Activated CD8-positive, alpha-beta memory T cell treated with anti-CD3 and anti-CD28 coated beads, Interleukin-2, amount 10 ng/mL, durations not matched to agents 7 days and 5 days (primary cell): ENCODE measurements at places on chromosomes 16 and 17. TPM values are rescaled to one million over a fixed set of nuclear protein-coding genes. Genes with fewer than 3 reads are reported as not detected.

KCNJ12 gene
- total RNA-seq: not detected

CCL16 gene
- not detected for total RNA-seq

GUCY2D gene
- total RNA-seq: not detected

TMC5 gene
- 0.09 TPM for total RNA-seq

CACNA1H gene
- total RNA-seq: 1.3 TPM

TEX14 gene
- total RNA-seq: 0.28 TPM

CDC42EP4 gene
- total RNA-seq: 1.5 TPM

GRCh38 chr16:508884-509736 is 18.4 kb upstream of the CAPN15 start:
- DNase-seq: no peak

DNA sequence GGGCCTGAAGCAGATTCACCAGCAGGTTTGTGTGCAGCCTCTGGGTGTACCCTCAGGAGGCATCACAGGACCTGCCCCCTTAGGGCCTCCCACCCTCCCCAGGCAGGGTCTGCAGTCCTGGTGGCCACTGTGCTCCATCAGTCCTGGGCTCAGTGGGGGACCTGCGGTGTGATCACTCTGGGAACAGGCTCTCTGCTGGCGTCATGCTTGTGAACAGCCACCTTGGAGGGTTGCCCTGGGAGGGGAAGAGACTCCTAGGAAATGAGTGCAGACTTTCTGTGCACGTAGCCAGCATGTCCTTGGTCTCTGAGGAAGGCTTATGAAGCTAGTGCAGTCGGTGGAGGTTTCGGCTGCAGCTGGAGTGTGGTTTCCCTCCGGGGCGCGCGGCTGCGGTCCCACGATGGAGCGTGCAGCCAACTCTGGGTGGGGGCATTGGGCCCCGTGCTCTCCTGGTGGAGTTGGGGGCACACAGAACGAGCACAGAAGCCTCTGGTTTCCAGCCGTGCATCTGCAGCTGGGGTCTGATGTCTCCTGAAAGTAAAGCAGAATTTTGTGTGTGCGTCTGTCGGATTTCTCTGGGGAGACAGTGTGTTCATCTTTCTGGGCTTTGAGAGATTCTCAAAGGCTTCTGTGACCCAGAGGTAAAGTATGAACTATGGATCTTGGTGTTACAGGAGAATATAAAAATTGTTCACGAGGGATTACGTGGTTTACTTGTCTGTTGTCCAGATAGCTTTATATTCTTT is 68.1 kb upstream of the ZNF750 start:
- no peak for DNase-seq

DNA sequence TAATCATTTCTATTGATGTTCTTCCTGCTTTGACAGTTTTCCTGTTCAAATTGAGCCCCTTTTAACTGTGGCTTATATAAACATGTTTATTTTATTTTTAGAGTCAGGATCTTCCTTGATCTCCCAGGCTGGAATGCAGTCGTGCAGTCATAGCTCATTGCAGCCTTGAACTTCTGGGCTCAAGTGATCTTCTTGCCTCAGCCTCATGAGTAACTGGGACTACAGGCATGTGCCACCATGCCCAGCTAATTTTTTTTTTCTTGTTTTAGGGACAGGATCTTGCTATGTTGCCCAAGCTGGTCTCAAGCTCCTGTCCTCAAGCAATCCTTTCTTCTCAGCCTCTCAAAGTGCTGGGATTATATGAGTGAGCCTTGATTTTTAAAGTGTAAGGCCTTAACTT is 14.7 kb downstream of the PHKB start:
- DNase-seq: no peak

DNA sequence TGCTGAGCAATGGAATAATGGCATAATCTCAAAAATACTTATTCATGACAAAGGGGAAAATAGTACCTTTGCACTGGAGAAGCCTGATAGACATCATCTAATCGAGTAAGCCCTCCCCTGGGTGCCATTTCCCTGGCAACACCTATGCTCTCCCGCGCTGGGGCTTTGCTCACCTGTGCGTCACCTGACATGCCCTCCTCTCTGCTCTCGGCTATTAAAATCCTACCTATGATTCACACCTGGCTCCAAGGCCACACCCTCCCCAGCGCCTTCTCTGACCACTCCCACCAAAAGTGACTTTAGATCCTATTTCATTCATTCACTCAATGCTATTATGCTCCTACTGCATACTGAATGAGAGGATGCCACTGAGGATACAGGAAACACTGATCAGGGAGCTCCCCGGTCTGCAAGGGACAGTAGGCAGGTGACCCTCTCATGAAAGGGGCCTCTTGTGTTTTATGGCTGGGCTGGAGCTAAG is 83.9 kb downstream of the NT5M start:
- no peak for DNase-seq

- no peak for DNase-seq
Observed at GRCh38 chr16:49940464-49941224, 84.4 kb upstream of the CNEP1R1 start.

DNA sequence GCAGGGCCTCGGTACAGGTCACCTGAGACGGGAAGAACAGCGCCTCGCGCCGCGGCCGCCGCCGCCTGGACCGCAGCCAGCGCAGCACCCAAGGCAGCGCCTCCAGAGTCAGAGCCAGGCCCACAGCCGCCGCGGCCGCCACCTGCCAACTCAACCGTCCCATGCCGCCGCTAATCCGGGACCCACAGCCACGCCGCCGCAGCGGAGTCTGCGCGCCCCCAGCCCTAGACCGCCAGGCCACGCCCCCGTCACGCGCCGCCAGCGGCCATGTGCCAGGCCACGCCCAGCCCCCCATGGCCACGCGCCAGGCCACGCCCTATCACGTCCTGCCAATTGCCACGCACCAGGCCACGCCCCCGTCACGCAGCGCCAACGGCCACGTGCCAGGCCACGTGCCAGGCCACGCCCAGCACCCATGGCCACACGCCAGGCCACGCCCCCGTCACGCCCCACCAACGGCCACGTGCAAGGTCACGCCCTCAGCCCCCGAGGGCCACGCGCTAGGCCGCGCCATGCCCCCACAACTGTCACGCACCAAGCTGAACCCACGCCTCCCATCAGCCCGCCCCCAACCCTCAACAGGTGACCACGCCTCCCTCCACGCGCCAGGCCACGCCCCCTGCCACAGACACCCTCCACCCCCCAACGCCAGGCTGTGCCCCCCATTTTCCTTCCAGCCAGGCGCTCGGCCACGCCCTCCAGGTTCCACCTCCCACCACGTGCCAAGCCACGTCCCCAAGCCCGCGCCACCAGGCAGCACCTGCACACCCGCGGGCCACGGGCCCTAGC is at the start of gene PLD6:
PLD6 (minus strand) TSS at position 210 of the 789 bp plus-strand sequence; CDS start at position 163, 47 bp downstream.
- DNase-seq: peak; percentile 94

- no peak for DNase-seq
Observed at GRCh38 chr17:64998436-64999190, 57.9 kb downstream of the GNA13 start.

GRCh38 chr17:72735592-72735991 is 356.9 kb downstream of the SLC39A11 start:
- DNase-seq: no peak

- DNase-seq: no peak
Observed at GRCh38 chr17:39536468-39536867, 71.3 kb downstream of the NEUROD2 start.

- no peak for DNase-seq
Observed at GRCh38 chr17:20203018-20203417, 193.9 kb downstream of the SPECC1 start.

DNA sequence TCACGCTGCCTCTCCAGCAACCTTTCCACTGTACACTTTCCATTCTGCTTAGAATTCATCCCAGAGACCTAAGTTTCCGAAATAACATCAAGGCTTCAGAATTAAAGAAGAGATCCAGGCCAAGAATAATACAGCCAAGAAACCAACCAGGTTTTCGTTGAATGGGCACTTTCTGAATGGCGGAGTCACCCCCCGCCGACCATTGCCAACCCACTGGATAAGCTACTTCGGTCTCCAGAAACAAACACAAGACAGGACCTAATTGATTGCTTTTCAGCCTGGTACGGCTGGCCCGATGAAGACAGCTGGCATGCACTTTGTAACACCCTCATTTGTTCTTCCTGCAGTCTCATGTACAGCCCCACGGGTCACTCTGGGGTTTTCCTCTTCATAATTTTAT is 308.1 kb upstream of the ZFHX3 start:
- DNase-seq: no peak

DNA sequence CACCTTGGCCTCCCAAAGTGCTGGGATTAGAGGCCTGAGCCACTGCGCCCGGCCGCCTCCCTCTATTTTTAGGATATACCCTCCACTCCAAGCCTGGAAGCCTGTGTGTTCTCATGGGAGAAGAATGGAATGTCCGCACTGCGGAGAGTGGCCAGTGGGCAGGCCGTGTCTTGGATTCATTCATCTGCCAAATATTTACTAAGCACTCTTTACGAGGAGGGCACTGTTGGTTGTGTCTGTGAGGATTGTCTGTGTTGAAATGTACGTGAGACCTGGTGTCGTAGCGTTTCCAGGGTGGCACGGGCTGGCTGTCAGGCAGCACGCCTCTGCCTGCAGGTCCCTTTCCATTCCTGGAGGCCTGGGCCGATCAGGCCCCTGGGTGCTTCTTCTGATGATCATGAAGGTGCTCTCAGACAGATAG is 19.2 kb downstream of the PGS1 start:
- DNase-seq: no peak

DNA sequence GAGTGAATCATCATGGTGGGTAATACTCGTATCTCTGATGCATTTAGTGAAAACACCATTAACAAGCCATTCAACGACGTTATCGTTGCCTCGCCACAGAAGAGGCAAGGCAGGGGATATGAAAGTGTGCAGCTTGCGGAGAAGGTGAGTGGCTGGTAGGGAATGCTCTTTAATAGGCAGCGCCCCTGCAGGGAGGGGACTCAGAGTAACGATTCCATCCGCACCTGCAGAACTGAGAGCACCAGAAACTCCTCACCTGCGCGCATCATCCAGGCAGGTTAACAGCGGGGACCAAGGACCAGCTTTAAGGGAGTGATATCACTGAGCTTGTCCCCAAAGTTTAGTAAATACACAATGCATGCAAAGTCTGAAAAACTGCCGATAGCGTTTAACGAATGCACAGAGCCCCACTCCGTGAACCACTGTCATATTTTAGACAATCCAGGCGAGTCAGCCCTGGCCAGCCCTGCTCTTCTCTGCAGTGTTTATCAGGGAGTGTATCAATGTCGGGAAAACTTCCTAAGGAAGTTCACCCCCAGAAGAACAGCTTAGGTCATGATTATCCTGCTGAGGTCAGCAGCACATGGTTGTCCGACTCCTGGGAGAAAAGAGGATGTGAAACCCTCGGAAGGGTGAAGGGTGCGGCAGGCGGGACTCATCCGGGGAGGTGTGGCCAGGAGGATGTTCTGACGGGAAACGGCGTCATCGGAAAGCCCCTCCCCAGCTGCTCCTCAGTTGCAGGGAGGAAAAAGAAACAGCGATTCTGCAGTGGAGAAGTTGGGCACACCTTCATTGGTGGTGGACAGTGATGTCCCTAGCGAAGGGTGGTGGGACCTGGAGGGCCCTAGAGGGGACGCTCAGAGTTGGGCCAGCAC is 68.5 kb upstream of the DNAH17 start:
- peak; percentile 69 for DNase-seq

- DNase-seq: no peak
Observed at GRCh38 chr17:16354585-16354984, 1.3 kb upstream of the CENPV start.

GRCh38 chr16:27228621-27229501 is 25.5 kb downstream of the KDM8 start:
- no peak for DNase-seq

GRCh38 chr17:62713086-62713881 is 85.8 kb downstream of the MRC2 start:
- no peak for DNase-seq

GRCh38 chr16:50395763-50396710 is 27.2 kb upstream of the BRD7 start:
- peak; percentile 28 for DNase-seq

DNA sequence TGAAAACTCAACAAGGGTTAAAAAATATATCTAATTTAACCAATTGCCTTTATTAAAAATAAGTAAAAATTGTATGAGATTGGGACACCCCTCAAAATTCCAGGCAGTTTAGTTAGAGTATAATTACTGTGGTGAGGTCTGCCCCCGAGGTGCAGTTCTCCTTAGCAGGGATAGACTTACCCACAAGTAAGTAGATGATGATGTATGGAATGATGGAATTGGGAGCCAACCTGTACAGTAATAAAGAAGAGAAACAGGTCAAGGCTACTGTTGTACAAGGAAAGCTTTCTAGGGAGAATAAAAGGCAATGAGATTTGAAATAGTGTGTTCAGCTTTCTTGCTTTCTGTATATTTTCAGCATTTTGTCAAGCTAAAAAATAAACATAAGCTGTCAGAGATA is 1.8 kb downstream of the LDAF1 start:
- no peak for DNase-seq

DNA sequence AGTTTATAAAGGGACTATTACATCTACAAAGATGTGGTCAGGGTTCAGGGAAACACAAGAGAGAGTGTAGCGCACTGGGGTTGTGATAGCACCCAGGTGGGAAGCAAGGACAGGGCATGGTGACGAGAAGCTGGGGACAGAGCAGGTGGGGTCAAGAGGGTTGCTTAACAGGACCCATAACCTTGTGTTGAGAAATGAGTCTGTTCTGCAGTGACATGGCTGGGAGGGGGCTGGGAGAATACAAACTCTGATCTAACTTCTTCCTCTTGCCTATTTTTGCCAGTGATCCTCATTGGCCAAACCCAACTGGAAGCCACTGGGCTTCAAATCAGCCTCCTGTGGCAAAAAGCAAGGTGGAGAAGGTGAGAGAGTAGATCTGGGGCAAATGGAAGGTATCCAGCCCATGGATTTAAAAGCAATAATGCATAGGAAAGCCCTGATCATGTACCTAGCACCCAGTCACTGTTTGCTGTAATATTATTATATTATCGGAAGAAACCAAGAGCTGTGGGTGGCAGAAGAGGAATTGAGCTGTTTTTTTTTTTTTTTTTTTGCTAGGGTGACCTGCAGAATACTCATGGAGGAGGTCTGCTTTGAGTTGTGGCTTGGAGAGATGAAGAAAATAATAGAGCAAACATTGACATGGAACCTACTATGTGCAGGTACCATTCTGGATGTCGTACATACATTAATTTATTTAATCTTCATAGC is 76.9 kb upstream of the ZFHX3 start:
- no peak for DNase-seq

- no peak for DNase-seq
Observed at GRCh38 chr17:55343900-55344513, 77.6 kb downstream of the MMD start.

DNA sequence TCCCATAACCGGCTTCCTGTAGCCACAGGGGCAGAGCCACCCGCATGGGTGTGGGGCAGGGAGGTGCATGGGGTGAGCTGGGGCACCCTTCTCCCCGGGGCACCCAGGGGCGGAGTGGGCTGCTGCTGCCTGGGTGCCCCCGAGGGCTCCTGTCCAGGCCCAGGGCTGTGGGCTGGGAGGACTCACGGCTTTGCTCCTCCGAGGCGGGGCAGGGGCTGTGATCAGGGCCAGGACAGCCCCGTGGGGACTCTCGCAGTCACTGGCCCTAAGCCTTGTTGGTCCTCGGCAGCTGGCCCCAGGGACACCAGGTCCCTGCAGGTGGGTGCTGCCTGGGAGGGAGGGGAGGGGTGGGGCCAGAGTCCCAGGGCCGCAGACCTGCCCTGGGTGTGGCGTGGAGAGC is 19.7 kb downstream of the CACNA1H start:
- DNase-seq: no peak
